ENCODE measurements at places on chromosomes 4 and X.

DNA sequence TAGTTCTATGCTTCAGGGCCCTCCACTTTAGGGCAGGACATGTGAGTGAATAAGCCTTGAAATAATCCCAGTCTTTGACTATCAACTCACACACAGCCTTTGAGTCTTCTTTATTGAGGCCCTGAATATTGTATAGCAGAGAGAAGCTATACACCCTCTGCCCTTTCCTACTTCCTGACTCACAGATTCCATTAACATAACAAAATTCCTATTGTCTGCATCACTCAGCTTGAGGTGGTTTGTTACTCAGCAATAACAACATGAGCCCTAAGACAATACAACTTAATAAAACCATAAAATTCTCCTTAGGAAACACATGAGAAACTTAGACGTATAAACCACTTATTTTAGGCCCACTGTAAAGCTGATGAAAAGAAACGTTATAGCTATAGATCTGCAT lies 680.3 kb upstream of the DIAPH2 start:
- DNase-seq: no peak

DNA sequence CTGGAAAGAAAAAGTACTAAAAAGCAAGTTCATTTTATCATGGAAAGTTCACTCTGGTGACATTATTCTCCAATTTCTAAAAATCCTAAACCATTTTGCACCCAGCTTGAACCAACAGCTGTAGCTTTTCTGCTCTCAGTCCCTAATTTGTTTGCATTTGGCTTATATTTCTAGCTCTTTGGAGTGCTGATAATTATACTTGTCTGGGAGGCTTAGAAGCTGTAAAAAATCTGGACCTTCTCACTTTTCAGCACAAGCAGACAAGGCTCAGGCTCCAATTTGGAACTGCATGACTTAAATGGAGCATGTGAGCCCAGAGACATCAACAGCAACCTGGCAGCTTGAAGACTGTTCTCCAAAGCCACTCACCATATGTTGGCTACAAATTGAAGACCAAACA lies 170.9 kb upstream of the PCDH18 start:
- no peak for DNase-seq

DNA sequence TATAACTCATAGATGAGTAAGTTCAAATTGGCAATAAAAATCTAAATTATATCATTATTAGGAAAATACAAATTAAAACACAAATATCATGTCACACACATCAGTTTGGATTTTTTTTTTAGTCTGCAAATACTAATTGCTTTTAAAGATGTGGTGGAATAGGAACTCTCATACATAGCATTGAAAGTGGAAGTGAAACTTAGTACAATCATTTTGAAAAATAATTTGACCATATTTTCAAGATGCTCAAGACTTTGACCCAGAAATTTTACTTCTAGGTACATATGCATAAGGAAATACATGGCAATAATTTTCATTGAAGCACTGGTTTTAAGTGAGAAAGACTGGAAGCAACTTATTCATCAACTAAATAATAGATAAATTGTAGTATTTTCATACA lies 147.5 kb upstream of the SMIM31 start:
- no peak for DNase-seq

DNA sequence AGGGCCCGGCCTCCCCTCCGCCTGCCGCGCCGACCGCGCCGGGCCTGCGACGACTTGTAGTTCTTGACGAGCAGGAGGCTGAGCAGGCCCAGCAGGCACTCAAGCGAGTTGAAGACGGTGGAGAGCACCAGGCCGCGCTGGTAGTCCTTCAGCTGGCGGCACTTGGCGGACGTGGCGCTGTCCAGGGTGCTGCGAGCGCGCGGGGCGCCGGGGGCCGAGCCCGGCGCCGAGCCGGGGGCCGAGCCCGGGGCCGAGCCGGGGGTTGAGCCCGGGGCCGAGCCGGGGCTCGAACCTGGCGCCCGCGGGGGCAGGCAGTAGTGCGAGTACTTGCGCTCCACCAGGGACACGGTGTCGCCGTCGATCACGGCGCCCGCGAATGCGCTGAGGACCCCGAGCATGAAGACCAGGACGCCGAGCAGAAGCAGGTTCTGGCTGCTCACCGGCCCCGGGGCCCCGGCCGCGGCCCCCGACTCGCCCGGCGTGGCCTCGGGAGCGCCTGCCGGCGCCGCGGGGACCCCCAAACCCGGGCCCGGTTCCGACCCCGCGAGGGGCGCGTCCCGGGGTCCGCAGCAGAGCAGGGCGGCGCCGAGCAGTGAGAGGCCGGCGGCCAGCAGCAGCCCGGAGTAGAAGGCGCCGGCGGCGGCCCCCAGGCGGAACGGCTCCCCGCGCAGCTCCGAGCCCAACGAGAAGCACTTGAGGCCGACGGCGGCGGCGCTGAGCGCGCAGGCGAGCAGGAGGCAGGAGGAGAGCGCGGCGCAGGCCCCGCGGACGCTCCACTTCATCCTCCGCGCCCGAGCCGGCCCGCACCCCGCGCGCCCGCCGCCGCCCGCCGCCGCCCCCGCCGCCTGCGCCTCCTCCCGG lies 584 bp downstream of the TMEM271 start:
- DNase-seq: no peak

- DNase-seq: peak; percentile 11
These were observed 347.8 kb upstream of the PITX2 start for GRCh38 chr4:110970642-110971041.

- DNase-seq: no peak
These were observed 99.6 kb downstream of the FAM53A start for GRCh38 chr4:1584498-1584897.

- DNase-seq: no peak
These were observed 19.8 kb upstream of the TMLHE start for GRCh38 chrX:155632431-155633100.

DNA sequence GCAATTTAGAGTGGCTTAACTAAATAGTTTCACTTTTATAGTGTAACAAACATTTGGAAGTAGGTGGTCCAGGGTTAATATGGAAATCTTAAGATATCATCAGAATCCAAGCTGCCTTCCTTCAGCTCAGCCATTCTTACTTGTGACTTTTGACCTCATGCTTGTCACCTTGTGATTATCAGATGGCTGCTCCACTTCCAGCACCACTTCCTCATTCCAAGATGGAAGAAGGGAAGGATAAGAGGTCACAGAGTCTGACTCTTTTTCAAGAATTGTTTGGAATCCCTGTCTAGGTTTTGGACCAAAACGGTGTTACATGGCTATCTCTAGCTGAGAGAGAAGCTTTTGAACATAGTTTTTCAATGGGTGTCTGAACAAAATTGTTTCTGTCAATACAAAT lies 39.9 kb downstream of the MTTP start:
- no peak for DNase-seq

DNA sequence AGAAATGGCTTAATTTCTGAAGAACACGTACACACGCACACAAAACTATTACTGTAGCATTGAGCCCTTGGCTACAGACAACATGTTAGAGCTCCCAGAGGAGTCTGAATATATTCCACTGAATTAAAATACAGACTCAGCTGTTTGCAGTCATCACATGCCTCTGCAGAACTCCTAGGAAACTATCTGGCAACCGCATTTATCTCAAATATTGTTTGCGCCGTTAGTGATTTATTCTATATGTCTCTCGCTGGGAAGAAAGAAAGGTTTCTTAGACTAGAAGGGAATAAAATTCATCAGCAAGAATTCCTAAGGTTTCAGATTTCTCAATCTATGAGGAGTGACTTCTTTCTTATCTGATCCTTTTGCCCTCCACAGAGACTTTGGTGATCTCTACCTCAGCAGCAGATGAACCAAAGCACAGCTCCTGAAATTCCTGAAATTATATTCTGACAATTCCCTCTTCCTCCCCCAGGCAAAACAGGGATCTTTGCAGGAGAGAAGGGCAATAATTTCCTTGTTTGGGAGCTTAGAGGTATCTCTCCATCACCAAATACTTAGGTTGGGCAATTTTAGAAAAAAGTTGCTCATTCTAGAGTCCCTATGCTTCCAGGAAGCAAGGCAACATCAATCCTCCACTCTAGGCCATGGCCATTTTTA lies 199.2 kb downstream of the APBB2 start:
- no peak for DNase-seq

GRCh38 chr4:127250577-127250976 lies 382.2 kb upstream of the INTU start:
- DNase-seq: no peak
